Stimulated activated CD4-positive, alpha-beta T cell treated with anti-CD3 and anti-CD28 coated beads, Interleukin-15, amount 100 ng/mL, for 24 hours (primary cell): ENCODE measurements at places on chromosomes 3 and 15.

GRCh38 chr3:196736670-196737374 is 2.8 kb upstream of the PAK2 start:
- no peak for DNase-seq

DNA sequence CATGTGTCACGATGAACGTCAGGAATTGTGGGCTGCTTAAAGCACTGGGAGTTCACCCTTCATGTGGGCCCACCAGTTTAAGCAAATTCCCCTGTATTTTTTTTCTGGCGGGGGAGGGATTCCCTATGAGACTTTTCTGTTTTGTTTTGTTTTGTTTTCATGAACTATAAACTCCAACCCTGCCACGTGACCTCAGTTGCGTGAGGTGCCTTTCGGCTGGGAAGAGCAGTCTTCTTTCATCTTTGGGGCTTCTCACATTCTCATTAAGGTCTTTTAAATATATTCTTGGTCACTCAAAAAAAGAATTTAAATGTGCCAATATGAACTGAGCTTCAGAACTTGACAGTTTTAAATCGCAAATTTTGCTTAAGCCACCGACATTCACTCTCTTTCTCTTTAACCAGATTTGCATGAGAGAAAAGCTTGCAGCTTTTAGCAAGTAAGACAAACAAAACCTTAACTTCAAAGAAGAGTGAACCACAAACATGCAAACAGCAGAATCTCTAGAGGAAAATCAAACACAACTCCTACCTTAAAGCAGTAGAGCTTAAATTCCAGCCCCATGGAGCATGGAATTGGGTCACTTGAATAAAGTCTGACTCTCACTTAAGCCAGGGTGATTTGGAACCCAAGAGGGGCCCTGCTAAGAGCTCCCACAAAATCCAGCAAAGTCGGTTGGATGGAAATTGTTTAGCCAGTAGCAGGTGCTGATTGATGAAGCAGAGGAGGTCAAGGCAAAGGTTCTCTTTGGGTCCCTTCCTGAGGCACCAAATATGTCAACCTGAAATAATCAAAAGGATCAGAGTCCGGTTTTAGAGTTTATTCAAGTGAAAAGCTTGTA is 699.8 kb upstream of the GBE1 start:
- no peak for DNase-seq

- peak; percentile 62 for DNase-seq
Observed at GRCh38 chr15:98648654-98649471, 524 bp downstream of the IGF1R start.

DNA sequence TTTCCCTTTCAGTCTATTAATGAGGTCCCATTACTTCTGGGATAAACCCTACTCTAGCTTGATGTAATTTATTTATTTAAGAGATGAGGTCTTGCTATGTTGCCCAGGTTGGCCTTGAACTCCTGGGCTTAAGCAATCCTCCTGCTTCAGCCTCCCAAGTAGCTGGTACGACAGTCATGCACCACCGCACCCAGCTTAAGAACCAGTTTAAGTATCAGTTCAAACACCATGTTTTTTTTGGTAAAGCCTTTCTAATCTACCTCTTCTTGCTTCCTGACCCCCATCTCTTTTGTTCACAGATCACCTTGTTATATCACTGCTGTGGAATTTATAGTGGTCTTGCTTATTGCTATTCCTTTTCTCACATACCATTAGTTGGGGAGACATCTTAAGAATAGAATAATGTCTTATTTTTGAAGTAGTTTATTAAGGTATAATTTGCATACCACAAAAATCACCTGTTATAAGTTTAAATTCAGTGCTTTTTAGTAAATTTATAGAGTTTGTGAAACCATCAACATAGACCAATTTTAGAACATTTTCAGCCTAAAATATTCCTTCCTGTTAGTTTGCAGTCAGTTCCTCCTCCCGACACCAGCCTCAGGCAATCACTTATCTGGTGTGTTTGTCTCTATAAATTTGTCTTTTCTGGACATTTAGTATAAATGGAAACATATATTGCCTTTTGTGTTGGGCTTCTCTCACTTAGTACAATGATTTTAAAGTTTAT is 257.9 kb downstream of the PDCD6IP start:
- DNase-seq, result no peak

DNA sequence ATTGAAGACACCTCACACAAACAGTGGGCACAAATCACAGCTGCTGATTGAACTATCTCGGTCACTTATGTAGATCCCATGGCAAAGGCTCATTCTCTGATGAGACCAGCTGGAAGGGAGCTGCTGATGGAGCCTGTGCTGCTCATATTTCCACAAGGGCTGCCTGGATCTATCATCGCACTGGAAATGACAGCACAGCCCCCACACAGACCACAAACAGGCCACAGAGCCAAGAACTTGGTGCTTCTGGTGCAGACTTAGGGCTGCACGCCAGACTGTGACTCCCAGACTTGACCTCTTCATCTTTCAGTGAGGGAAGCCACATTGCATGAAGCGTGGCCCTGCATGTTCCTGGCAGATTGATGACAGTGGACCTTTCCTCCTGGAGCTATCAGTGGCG is 197.6 kb downstream of the MINAR1 start:
- DNase-seq, result no peak

- DNase-seq, result no peak
Observed at GRCh38 chr15:64739577-64740143, 35.7 kb downstream of the RBPMS2 start.

DNA sequence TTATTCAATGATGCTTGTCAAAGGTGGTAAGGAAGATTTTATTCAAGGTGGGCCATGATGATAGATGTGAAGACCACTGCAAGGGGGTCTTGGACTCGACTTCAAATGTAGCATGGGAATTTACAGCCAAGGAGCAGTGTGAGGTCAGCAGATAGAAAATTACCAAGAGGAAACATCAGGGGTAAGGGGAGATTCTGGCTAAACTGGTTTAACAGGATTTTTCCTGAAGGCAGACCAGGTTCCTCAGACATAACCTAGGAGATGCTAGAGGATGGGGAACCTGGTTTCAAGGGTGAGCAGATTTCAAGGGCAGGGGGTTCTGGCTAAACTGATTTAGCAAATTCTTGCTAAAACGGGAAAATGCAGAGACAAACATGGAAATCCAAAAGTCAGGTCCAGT is 464.9 kb downstream of the TAFA4 start:
- no peak for DNase-seq

DNA sequence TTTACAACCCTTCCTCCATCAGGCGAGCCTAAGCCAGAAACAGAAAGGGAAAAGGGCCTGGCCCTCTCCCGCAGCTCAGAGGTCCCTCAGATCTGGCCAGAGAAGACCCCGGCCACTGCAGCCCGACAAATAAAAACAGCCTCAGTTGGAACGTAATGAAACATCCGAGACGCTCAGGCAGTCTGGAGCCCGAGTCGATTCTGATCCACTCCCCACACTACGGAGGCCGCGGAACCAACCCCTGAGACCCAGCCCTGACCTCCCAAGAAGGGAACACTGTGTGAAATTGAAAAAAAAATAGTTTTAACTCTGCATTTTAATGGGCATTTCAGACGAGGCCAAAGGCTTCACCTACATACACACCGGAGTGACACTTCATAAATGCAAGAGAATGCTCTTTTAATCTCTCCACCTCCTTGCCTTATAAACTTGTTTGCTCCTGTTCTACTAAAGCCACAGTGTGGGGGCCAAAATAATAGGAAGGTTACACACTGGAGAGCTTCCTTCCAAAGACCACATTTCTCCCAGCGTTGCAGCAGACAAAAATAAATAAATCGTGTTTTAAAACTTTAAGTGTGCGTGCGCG is 3.7 kb downstream of the MEIS2 start:
- no peak for DNase-seq

- DNase-seq, result no peak
Observed at GRCh38 chr3:126342991-126343648, 14.1 kb downstream of the KLF15 start.
